AG09309 (cell line): ENCODE measurements at places on chromosomes 3 and 15.

DNA sequence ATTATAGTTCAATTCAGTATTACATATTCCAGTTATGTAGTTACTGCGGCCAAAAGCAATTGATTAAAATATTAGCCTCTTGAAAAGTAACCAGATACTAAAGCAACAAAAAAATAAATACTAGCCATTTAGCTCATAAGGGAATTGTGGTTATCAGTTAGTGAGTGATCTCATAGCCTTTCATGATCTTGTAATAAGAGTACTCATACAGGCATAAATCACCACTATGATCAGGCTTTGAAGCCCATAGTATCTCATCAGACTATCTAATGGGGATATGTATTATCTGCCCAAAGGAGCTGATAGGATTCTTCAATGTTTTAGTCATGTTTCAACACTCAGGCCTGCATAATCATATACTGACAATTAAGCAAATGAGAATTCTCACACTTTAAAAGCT lies 184.1 kb upstream of the CCDC54 start:
- no peak for DNase-seq

DNA sequence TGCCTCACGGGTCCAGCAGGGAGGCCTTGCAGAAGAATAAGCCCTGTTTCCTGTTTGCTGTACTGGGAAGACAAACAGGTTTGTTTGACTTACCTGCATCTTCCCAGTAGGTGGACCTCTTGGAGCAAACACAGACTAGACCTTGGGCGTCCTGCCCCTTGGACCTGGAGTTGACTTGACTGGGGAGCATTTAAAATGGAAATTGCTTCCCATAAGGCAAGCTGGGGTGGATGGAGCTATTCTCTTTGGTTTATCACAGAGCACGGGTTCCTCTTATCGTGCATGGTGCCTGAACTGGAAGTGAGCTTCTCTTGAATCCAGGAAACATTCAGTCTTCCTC lies 151.4 kb downstream of the RPLP1 start:
- no peak for DNase-seq

DNA sequence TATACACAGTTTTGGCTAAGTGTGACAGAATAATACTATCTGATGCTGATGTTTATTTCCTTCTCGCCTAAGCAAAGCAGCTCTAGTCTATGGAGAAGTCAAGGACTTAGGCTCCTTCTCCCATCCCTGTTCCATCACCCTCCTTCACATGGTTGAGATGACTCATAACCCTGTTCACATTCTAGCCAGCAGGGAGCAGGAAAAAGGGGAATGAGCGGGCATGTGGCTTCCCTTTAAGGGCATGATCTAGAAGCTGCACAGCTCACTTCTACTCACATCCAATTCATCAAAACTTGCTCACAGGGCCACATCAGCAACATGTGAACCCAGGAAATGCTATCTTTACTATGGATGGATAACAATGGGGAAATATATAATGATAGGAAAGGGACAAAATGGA lies 40.9 kb downstream of the CBLB start:
- peak; percentile 39 for DNase-seq

GRCh38 chr15:38028869-38029268 lies 94.4 kb downstream of the TMCO5A start:
- peak; percentile 32 for DNase-seq

DNA sequence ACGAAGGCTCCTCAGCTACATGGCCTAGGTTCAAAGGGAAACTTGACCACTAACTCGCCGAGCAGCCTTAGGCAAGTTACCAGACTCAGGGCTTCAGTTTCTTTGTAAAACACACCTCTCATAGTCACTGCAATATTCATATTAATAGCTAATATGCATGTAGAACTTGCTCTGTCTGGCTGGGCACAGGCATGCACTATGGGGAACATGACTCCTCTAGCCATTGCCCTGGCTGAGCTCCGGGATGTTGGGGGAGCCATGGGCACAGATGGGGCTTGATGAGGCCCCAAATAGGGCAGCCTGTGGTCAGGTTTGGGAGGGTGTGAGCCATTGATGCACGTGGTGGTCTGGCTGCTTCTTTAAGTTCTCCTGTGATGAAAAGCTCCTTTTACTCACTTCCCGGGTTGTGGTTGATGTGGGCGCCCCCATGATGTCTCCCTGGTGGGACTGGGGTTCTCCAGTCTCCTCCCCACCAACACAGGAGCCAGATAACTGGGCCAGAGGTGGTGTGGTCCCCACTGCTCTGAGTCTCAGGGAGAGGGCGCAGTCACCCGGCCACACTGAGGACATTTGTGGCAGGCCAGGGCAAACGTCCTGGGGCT lies 29.4 kb upstream of the DUSP7 start:
- no peak for DNase-seq

DNA sequence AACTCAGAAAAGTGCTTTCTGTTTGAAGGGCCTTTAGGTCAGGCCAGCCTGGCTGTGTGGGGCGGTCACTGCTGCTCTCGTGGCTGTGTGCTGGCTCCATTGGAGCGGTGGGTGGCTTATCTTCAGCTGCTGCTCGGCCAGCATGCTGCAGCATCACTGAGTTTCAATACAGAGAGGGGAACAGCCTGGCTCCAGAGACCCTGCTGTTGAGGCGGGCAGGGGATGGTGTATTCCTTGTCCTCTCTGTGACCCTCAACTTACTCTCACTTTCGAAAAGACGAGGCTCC lies 248.5 kb upstream of the ONECUT1 start:
- DNase-seq: no peak

- no peak for DNase-seq
These were observed 49.3 kb downstream of the FEM1B start for GRCh38 chr15:68326711-68327354.

GRCh38 chr3:93843981-93844380 lies 129.7 kb downstream of the PROS1 start:
- DNase-seq: peak; percentile 62

DNA sequence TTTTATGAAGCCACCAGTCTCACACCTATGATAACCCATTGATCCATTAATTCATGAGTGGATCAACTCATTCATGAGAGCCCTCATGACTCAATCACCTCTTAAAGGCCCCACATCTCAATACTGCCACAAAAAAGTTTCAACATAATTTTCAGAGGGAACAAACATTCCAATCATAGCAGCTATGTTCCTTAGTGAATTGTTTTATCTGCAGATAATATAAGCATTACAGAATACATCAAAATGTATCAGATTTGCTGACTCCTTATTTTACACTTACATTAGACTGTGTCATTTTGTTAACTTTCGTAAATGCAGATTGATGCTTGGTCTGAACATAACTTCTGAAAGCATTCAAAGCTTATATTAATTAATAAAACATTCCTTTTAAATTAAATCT lies 155.3 kb upstream of the MBNL1 start:
- no peak for DNase-seq

DNA sequence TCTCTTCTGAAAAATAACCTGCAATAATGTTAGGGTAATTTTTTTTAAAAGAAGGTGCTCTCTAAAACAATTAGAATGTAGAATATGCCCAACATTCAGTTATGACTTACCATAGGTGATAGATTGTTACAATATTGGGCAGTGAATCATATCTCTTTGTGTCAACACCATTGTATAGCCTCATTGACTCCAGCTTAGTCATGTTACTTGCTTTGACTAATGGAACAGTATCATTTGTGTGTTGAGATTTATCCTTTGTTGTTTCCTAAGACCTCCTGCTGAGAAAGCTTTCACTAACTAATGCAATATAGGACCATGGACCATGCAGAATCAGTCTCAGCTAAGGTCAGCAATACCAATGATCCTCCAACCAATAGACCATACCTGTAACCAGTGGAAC lies 1106.4 kb downstream of the SI start:
- DNase-seq: no peak

DNA sequence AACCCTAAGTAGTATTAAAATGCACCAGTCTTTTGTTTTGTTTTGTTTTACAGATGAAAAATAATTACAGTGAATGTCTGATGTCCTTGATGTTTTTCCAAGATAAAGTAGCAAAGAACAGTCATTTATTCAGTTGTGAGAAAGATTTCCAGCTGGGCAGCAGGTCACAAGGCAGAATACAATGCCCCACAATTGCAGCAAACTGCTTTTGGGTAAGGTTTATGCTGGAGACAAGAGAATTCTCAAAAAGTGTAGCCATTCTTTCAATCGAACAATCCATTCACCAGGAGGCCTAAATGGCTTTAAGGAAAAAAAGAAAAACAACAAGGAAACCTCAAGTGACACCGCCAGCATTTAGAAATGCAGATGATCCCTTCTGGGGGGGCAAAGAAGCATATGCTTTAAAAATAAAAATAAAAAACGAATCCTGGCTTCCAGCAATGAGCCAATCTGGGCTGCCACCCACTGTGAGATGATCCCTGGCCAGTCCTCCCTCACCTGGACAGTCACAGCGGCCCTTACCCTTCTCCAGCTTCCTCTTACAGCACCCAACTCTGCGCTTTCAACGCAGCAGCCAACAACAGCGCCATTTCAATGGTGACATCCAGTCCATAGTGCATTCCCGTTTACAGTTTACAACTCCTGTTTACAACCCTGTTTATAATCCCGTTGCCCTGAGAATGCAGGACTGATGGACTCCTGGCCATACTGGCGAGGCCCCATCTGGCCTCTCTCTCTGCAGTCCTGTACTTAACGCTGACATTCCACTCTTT lies 25.7 kb upstream of the WNT5A start:
- no peak for DNase-seq

DNA sequence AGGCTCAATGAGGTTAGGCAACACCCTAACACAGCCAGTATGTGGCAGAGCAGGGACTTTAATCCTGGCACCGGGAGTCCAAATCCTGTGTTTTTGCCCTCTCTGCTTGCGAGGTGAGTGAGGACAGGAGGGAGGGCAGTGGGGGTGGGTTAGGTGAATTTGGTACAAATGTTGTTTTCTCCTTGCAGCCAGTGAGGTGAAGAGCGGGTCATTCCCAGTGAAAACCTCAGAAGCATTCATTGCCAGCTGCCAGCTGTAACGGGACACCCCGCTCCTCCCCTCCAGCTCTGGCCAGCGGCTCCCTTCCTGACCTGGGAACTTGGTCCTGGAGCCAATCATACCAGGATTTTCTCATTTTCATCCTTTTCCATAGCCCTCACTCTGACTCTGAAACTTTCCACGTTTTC lies 45.7 kb upstream of the RAB6B start:
- no peak for DNase-seq

- DNase-seq: no peak
These were observed 108.4 kb upstream of the TUSC7 start for GRCh38 chr3:116601206-116601605.

DNA sequence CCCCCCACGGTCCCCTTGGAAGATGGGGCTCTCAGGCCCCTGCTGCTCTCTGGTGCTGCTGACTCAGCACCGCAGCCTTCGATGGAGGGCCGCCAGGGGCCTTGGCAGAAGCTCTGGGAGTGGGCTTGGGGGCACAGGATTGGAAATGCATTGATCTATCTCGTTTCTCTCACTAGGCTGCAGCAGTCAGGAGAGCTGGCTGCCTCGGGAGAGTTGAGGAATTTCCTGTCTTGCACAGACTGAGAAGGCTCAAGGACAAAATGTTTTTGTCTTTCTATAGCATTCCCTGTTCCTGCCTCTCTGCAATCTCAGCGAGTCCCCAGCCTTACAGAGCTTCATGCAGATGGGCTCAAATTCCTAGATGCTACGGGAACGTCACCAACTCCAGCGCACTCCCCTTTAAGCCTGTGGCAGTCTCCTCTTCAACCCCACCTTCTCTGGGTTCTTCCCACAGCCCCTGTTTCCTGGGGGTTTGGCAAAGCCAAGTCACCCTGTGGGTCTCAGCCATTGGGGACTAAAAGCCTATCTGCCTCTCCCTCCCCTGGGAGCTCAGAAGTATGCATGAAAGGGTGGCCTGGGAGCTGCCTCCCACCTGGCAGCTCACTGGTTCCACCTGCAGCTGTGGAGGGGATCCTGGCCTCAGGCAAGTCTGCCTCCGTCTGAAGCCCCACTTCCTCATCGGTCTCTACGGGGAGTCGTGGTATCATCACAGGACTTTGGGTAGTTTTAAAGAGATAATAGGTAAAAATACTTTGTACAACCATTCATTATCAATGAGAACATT lies 127.4 kb upstream of the HACD2 start:
- DNase-seq: no peak

DNA sequence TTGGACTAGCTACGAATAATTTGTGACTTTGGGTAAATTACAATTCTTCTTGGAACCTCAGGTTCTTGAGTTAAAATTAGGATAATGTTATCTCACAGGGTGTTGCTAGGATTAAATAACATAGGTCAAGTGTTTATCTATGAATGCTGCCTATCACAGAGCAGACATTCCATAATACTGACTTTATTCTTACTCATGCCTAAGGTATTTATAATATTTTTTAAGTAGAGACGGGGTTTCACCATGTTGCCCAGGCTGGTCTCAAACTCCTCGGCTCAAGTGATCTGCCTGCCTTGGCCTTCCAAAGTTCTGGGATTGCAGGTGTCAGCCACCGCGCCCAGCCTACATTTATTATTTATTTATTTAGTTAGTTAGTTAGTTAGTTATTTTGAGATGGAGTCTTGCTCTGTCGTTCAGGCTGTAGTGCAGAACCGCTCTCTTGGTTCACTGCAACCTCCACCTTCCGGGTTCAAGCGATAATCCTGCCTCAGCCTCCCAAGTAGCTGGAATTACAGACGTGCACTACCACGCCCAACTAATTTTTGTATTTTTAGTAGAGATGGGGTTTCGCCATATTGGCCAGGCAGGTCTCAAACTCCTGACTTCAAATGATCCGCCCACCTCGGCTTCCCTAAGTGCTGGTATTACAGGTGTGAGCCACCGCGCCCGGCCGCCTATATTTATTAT lies 741 bp upstream of the ZNF106 start:
- no peak for DNase-seq

GRCh38 chr3:135970506-135971116 lies 5.1 kb downstream of the PPP2R3A start:
- no peak for DNase-seq

DNA sequence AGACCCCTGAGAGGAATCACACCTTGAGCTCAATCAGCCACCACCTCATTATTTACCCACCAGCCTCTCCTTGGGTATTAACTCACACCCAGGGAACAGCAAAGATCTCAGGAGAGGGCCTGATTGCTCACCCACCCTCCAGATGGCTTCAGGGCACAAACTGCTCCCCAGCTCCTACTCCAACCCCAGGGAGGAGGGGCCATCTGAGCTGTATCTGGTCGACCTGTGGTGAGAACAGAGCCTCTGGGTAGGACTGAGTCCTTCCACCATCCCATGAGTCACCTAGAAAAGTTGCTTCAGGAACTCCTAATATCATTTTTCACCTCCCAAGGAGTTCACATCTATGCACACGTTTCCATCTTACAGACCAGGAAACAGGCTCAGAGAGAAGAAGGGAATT lies 44.8 kb upstream of the HES1 start:
- peak; percentile 38 for DNase-seq

DNA sequence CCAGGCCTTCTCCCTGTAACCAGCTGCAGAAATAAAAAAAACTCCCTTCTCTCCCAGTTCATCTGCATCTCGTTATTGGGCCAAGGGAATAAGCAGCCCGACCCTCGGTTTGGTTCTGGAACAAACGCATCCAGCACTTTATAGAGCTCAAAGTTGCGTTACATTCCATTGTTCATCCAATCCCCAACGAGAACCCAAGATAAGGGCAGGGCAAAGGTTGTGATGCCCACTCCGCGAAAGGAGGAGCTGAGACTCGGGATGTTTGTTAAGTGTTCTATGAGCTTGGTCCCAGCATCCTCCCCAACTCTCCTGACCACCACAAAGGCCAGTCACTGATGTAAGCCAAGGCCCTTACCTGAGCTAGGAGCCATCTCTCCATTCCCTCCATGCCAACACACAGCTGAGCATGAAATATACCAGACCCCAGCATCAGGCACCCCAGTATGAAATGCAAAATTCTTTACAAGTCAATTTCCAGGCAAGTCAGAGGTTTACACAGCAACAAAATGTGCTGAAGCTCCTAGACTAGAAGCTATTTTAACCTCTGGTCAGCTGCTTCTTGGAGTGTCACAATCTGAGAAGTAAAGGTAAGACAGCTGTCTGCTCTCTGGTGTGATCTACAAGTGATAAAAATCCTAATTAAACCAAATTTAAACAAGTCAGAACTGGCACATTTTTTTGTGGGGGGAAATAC lies 17.9 kb downstream of the CCDC12 start:
- no peak for DNase-seq
